ENCODE measurements at places on chromosomes 12 and 14.

DNA sequence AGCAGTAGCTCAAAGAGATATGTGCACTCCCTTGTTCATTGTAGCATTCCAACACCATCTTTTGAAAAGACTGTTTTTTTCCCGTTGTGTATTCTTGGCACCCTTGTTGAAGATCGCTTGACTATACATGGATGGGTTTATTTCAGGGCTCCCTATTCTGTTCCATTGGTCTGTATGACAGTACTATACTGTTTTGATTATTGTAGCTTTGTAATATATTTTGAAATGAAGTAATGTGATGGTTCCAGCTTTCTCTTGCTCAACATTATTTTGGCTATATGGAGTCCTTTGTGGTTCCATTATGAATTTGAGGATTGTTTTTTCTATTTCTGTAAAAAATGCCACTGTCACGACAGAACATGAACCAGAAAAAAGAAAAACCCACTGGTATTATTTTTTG, 25.7 kb downstream of the BRMS1L start:
- DNase-seq, result no peak

DNA sequence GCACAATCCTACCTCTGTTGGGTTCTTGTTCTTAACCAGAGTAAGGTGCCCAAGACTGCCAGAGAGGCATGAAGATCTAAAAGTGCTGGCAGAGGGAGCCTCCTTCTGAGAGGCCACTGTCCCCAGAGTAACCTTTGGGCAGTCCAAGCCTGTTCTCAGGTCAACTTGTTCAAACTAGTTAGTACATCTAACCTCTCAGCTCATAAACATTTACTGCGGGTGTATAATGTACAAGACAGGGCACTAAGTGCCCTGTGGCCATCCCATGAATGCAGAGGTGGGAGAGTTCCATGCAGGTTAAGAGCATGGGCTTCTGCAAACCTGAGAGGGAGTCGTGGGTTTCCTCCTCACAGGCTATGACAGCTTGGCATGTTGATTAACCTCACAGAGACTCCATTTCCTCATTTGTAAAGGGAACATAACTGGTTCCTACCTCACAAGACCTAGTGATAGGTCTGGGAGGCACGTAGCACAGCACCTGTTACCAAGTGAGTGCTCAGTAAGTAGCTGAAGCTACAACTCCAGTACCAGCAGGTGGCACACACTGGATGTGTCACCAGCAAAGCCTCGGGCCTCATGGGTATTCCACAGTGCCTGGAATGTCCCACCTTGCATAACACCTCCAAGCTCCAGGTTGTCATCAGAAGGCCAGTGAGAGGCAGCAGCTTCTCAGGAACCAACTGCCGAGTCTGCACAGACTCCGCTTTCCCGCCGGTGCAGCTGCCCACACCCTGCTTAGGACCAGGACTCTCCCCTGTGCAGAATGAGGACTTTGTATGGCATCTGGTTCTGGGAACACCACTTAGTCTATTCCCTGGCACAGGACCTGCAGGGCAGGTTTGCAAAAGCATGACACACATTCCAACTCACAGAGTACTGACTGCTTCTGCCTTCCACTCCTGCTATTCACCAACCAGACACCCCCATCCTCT, 4.4 kb downstream of the VDR start:
- DNase-seq, result no peak

DNA sequence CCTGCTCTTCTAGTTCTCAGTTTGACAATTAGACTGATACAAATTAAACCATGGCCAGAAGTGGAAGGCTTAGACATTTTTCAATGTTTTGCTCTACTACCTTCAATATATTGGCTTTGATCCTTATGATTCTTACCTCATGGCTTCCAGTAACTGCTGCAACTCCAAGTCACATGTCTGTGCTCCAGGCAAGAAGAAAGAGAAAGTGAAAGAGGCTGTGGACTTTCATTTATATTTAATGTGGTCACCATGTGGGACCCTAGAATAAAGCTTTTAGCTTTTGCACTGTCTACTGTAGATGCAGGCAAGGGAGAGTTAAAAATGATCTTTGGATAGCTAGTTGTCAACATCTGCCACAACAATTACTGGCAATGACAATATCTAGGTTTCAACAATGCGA, 214.3 kb upstream of the PDE3A start:
- DNase-seq, result no peak

DNA sequence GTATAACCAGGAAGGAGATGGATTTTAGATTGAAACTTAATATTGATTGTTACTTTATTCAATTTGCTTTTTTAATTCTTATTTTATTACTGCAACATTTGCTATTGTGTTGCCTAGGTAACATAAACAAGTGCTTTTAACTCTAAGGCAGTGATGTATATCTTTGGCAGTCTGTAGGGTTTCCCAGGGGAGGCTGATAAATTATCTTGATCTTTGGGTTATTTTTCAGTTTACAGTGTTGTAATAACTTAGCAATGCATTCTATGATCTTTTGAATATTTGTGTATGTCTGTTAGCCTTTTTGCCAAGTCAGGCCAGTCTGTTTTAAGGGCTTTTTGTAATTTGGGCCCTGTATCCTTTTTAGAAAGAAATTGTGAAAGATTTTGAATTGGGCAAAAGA, 7.8 kb upstream of the DTD2 start:
- DNase-seq, result no peak

DNA sequence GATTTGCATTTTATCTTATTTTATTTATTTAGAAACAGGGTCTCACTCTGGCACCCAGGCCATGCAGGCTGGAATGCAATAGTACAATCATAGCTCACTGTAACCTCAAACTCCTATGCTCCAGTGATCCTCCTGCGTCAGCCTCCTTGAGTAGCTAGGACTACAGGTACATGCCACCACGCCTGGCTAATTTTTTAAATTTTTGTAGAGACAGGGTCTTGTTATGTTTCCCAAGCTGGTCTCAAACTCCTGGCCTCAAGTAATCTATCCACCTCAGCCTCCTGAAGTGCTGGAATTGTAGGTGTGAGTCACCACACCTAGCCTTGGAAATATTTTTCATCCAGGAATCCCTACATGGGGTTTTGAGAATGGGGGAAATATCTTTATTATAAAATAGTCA, 84.6 kb downstream of the MAPKAPK5 start:
- DNase-seq, result no peak

Measured in Peyer's patch (tissue), 4 donors.